ENCODE measurements at places on chromosomes 13 and 19.

DNA sequence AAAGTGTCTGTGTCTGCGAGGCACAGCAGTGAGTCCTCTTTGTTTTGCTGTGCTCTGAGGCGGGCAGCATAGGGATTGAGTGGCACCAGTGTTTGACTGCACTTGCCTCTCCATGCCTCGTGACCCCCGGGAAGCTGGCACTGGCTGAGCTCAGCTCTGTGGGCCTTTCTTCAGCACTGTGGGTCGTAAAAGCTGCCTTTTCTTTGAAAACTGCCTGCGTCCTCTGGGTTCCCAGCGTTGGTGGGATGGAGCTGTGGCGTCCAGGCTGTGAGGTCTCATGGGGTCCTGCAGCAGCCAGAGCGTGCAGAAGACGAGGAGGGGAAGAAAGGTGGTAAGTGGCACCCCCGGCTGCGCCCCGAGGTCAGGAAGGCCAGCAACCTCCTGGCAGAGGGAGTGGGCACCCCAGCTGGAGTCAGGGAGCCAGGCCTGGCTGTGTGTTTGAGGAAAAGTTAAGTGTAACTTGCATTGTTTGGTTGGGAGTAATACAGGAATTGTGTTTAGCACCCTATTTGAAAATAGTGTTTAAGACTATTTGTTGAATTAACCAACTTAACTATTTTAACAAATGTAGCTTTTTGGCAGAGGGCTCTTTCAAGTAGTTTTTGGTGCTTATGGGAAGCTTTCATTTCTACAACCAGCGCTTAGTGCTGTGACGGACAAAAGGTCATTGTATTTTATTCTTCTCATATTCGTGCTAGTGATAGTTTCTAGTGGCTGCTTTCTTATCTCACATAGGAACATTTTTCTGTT lies 79.3 kb upstream of the TEX29 start:
- no peaks in the 10 kb centered on the region for H3K36me3 ChIP-seq
- H3K4me3 ChIP-seq, result no peak overlapping the region
- no peak overlapping the region for H3K27ac ChIP-seq
- H3K27me3 ChIP-seq, result no peaks in the 10 kb centered on the region
- no peak for DNase-seq
- no peaks in the 10 kb centered on the region for H3K4me1 ChIP-seq

GRCh38 chr13:62305756-62306155 lies 890.1 kb upstream of the PCDH20 start:
- no peak for DNase-seq
- no peaks in the 10 kb centered on the region for H3K36me3 ChIP-seq
- no peaks in the 10 kb centered on the region for H3K4me1 ChIP-seq
- no peak overlapping the region for H3K27ac ChIP-seq

DNA sequence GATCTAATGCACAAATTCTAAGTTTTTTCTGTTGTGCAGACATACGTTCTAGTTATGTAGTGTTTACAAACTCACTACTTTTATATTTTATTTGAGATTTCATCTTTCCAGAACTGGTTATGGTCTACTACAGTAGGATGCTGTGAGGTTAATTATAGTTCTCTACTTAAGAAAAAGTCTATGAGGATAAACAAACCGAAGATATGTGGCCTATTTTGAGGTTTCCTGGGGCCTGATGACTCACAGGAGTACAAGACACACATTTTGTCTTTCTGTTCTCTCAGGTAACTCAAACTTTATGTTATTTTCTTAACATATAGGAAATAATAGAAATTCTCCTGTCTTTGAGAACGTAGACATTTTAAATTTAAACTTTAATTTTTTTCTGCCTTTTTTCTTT lies 45.1 kb downstream of the PCDH20 start:
- H3K4me1 ChIP-seq, result no peaks in the 10 kb centered on the region
- no peaks in the 10 kb centered on the region for H3K36me3 ChIP-seq
- DNase-seq, result no peak

DNA sequence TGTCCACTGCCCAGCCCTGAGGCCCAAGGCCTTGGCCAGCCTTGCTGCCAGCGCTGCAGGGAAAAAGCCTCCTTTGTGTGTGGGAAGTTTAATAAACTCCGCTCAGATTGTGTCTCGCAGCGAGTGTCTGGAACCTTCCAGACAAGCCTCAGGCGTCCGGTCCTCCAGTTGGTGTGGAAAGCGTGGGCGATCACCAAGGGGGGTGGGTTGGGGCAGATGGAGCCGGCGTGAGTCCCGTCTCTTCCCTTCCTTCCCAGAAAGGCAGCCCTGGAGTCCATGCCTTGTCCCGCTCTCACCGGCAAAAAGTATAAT lies 4.6 kb downstream of the STK11 start:
- no peak overlapping the region for H3K4me3 ChIP-seq
- no peak for DNase-seq
- H3K27ac ChIP-seq, result no peak overlapping the region
- H3K27me3 ChIP-seq, result no peaks in the 10 kb centered on the region

- no peak for DNase-seq
- H3K27me3 ChIP-seq, result peaks cover 85% of the 10 kb centered on the region
- peaks cover 24% of the 10 kb centered on the region for H3K4me1 ChIP-seq
- H3K36me3 ChIP-seq, result no peaks in the 10 kb centered on the region
- no peak overlapping the region for H3K4me3 ChIP-seq
- no peak overlapping the region for H3K27ac ChIP-seq
Observed at GRCh38 chr13:27921961-27922882, 2.4 kb downstream of the PDX1 start.

DNA sequence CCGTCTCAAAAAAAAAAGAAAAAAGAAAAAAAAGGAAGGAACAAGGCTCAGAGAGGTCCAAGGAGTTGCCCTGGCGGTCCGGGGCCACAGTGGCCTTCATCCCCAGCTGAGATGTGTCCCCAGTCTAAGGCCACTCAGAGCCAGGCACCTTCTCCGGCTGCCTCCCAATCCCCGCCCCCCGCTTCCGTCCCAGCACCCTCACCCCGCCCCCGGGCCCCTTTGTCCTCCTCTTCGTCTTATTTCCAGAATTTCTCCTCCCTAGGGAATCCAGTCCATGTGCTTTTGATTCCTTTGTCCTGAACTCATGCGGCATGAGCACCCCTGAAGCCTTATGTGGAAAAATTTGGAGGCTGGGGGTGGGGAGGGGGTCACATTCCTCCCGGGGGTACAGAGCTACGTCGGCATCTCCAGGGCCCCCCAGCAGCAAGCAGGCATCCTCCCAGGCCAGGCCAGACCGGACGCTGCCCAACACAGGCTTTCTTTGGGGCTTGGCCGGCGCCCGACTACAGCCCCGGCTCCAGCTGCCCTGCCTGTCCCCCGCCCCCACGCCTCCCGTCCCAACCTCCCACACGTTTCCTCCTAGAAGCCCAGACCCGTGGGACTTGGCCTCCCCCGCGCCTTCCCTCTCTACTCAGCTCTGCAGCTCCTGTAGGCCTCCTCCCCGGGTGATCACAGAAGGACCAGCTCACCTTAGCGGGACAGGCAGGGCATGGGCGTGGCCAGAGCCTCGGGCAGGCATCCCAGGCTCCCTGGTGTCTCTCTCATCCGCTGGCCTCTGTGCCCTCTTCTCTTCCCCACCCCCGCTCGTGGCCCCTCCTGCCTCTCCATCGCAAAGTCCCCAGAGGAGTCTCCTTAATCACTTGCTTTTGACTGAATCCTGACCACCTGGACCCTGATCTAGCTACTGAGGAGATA lies 17.8 kb upstream of the ADGRE5 start:
- no peaks in the 10 kb centered on the region for H3K27me3 ChIP-seq
- no peaks in the 10 kb centered on the region for H3K36me3 ChIP-seq
- DNase-seq, result peak; percentile 92
- no peaks in the 10 kb centered on the region for H3K4me1 ChIP-seq

- H3K4me3 ChIP-seq, result no peak overlapping the region
- no peaks in the 10 kb centered on the region for H3K4me1 ChIP-seq
- no peak for DNase-seq
- no peak overlapping the region for H3K27ac ChIP-seq
Observed at GRCh38 chr19:33872445-33873320, 76.0 kb downstream of the KCTD15 start.

DNA sequence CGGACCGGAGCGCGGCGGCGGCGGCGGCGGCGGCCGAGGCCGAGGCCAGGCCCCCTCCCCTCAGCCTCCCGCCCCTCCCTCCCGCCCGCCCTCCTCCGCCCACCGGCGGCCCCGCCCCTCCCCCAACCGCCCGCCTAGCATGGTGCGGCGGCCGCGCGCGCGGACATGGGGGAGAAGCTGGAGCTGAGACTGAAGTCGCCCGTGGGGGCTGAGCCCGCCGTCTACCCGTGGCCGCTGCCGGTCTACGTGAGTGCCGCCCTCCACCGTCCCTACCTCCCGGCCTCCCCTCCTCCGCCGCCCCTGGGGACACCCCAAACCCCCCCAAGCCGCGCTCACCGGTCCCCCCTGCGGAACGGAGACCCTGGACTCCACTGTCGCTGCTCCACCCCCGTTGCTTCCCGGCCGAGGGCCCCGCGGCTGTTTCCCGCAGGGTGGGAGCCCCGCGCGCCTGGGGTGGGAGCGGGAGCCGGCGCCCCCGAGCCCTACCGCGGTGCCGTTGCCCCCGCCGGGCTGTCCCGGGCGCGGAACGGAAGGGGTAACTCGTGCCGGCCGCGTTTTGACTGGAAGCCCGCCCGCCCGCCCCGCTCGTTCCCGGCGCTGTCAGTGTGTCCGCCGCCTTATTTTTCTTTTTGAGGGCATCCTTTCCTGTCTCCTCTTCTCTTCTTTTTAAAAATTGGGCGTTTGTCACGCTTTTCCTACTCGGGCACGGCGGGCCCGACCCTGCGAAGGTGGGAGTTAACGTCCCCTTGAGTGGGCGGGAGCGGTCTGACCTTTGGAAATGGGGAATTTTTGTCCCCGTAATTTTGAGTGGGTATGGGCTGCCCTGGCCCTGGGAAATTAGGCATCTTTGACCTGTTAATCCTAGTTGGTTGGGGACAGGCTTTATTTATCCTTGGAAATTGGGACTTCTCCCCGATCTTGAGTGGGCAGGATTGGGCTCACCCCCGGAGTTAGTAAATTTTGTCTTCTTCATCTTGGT lies 576 bp downstream of the DOT1L start:
- no peaks in the 10 kb centered on the region for H3K27me3 ChIP-seq
- peak; percentile 63 for DNase-seq
- H3K27ac ChIP-seq, result peak overlapping the region; percentile 96
- H3K36me3 ChIP-seq, result no peaks in the 10 kb centered on the region
- H3K4me3 ChIP-seq, result peak overlapping the region; percentile 95

DNA sequence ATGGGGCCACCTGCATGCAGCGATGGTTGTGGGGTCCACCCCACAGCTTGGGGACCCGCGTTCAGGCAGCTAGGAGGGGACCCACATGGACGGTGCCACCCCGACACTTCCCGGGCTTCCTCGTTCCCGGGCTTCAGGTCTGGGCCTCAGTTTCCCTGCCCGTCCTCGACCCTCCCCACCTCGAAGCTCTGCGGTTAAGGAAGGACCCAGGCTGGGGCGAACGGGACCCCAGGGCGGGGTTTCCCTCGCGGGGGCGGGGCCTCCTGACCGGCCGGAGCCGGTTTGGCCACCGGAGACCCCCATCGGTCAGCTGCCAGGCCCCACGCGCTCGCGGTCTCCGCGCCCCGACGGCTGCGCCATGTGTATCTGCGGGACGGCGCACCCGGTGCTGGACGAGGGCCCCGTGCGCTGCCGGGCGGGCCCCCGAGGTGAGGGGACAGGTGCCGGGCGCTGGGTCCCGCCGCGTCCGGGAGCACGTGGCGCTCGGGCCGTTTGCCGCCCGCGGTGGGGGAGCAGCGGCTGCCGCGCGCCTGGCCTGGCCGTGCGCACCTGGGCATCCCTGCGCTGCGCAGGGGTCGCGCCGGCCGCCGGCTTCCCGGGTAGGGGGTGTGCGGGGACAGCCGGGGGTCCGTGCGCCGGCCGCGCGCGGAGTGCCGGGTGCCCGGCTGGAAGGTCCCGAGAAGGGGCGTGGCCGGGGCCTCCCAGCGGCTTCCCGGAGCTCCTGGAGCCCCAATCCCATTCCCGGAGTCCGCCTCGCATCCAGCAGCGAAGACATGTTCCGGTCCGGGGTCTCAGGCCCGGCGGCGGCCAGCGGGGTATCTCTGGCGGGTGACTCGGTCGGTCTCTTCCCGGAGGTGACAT lies 4.2 kb downstream of the ARHGAP45 start:
- H3K4me1 ChIP-seq, result peaks cover 15% of the 10 kb centered on the region
- H3K27ac ChIP-seq, result no peak overlapping the region
- H3K27me3 ChIP-seq, result peaks cover 21% of the 10 kb centered on the region
- H3K4me3 ChIP-seq, result no peak overlapping the region
- DNase-seq, result no peak

DNA sequence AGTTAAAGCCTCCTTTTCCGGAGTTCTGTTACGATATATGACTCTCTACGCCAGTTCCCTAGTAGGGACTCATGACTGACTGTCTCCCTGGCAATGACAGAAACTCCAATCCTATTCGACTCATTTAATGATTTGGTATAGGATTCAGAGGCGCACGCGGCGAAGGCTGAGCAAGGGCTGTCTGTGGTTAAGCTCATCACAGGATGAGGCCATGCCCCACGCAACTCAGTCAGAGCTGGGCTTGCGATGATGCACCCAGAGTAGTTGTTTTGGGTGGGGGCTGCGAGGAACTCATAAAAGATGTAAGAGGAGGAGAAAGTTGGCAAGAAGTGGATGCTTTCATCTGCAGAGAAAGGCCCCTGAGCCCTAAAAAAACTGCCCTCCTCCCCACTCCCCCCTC lies 468 bp upstream of the SERTM1 start:
- H3K36me3 ChIP-seq, result no peaks in the 10 kb centered on the region
- DNase-seq, result no peak
- no peaks in the 10 kb centered on the region for H3K4me1 ChIP-seq
- H3K27ac ChIP-seq, result peak overlapping the region; percentile 72

- peak overlapping the region; percentile 41 for H3K4me3 ChIP-seq
- H3K27ac ChIP-seq, result peak overlapping the region; percentile 89
- no peaks in the 10 kb centered on the region for H3K27me3 ChIP-seq
- no peaks in the 10 kb centered on the region for H3K36me3 ChIP-seq
- no peaks in the 10 kb centered on the region for H3K4me1 ChIP-seq
Observed at GRCh38 chr19:43667876-43668405, 2.0 kb downstream of the PLAUR start.

DNA sequence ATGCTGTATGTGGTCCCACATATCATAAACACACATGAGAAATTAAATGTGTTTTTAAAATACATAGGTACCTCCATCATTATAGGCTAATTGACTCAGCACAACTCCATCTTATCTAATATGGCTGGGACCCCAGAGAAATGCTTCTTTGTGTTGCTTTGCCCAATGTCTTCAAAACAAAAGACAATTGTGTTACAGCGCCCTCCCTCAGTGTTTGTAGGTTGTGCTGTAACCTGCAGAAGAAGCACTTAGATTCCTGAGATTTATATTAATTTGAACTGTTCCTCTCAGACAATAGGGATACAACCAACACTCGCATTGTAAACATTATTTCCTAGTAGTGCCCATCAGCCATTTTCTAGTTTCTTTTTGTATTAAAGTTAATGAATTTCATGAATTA lies 303.4 kb downstream of the MZT1 start:
- H3K4me3 ChIP-seq, result no peak overlapping the region
- no peaks in the 10 kb centered on the region for H3K36me3 ChIP-seq
- no peaks in the 10 kb centered on the region for H3K4me1 ChIP-seq
- no peaks in the 10 kb centered on the region for H3K27me3 ChIP-seq
- H3K27ac ChIP-seq, result no peak overlapping the region
- DNase-seq, result no peak
